Left colon (tissue), 2 donors: ENCODE measurements at places on chromosomes 6 and 20.

GRCh38 chr20:63945031-63945658 lies 11.1 kb downstream of the UCKL1 start:
- DNase-seq: no peak

GRCh38 chr20:51660672-51661608 lies 107.2 kb downstream of the ATP9A start:
- no peak for DNase-seq

- DNase-seq: no peak
Observed at GRCh38 chr6:131400779-131401496, 172.1 kb upstream of the ARG1 start.

- DNase-seq: no peak
Observed at GRCh38 chr20:9550283-9550682, 35.9 kb downstream of the LAMP5 start.

- peak; percentile 86 for DNase-seq
Observed at GRCh38 chr6:43274916-43275597, 23.0 kb upstream of the SLC22A7 start.

GRCh38 chr6:96704713-96705112 lies 132.6 kb downstream of the GPR63 start:
- no peak for DNase-seq

- no peak for DNase-seq
Observed at GRCh38 chr6:147759536-147759935, 251.0 kb downstream of the SAMD5 start.

DNA sequence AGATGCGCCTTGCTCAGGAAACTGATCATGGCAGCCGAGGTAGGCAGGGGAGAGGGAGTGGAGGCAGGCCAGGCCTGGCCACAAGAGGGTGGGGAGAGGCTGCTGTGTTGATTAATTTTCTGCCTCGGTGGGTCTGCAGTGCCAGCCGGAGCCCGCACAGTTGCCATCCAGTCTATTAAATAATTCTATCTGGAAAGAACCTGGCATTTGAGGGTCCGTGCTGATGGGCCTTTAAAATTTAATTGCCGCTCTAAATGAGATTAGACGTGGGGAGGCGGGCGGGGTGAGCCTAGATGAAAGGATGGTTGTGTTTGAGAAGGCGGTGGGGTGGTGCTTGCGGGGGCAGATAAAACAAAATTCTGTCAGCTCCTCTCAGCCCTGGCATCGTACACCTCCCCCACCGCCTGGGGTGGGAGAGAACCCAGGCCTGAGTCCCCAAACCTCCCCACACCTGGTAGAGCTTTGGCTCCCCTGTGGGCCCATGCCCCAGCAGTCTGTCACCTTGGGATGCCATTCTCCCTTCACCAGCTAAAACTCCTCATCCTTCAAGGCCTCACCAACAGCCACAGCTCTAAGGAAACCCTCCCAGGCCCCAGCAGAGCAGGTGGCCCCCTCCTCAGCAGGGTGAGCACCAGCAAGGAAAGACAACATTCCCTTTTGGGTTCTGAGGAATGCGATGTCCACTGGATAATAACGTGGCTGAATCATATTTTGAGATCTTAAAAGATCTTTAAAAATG lies 167.3 kb downstream of the GRM4 start:
- peak; percentile 19 for DNase-seq

DNA sequence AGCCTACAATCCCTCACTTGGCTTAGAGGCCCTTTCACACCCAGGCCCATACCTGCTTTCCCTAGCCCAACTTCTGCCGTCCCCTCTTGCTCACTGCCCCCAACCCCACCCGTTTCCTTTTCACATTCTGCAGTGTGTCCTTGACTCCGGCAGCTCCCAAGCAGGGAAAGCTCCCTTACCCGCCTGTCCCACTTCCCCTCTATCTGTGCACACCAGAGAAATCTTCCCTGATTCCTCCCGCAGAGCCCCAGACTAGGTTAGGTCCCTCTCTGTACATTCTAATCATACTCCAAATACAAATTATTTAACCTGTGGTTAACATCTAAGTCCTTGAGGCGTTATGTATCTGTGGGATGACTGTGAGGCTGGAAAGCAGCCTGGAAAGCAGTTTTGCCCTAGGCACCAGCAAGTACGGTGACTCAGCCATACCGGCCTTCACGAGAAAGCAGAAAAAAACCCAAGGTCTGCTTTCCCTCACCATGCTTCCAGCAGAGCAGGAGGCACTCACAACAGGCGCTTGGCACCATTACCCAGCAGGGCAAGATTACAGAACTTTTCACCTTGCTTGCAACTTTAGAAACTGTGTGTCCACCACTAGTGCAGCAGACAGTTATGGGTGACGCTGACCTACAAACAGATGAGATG lies 22.3 kb downstream of the ELOVL5 start:
- peak; percentile 63 for DNase-seq

- DNase-seq: no peak
Observed at GRCh38 chr6:140140891-140141290, 766.4 kb upstream of the CITED2 start.

DNA sequence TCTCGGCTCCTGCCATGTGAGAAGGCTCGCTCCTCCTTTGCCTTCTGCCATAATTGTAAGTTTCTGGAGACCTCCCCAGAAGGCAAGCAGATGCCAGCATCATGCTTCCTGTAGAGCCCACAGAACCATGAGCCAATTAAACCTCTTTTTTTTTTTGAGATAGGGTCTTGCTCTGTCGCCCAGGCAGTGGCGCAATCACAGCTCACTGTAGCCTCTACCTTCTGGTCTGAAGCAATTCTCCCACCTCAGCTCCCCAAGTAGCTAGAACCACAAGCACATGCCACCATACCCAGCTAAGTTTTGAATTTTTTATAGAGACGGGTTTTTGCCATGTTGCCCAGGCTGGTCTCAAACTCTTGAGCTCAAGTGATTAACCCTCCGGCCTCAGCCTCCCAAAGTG lies 28.6 kb downstream of the RING1 start:
- no peak for DNase-seq

- no peak for DNase-seq
Observed at GRCh38 chr20:52438326-52438963, 246.9 kb upstream of the ZFP64 start.

DNA sequence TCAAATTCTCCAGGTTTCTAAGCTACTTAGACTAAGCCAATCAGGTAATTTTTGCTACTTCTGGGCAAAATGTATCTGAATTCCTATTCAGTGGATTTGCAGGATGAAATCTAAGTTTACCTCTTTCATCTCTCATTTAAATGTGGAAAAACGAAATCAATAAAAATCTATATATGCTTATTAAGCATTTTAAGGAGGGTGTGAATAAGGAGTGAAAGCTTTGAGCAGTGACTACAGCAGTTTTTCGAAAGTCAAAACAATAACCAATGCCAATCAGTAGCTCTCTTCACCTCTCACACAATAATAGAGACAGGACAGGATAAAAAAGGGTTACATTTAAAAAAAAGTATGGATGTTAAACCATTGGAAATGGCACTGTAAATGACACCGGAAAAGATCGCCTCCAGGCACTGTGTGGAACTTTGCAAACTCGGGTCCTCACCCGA lies 476 bp upstream of the BCKDHB start:
- DNase-seq: no peak

DNA sequence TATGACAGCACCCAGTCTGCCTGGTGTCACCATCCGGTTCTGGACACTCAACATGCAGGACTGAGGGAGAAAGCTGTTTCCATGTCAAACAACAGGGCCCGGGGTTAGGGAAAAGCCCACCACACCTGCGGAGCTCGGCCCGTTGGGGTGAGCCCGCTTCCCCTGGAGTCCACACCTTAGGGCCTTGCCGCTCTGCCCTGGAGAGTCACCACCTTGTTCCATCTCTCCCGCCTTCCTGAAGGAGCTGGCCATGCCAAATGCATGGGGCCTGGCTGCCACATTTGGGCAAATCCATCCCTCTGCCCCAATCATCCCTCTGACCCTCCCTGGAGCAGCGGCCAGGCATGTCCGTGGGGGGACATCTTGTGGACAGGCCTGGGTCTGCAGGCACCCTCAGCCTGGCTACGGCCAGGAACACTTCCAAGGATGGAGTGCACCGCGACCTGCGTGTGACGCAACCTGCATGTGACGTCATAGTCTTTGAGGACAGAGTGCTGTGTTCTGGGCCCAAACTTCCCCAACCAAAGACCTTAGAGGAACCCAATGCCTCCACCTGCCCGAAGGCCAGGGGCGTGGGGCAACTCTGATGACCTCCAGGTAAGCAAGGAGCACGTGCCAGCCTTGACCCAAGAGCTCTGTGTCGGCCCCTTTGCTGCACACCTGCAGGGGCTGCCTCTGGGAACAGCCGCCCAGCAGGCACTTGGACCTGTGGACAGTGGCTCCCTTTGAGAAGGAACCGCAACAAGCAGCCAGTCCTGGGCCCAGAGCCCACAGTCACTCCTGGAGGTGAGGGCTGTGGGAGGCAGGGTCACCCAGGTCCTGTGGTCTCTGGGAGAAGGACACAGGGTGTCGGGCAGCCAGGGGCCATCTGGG lies 1.7 kb downstream of the CABLES2 start:
- DNase-seq: no peak

- no peak for DNase-seq
Observed at GRCh38 chr20:14948416-14948815, 611.0 kb upstream of the FLRT3 start.

DNA sequence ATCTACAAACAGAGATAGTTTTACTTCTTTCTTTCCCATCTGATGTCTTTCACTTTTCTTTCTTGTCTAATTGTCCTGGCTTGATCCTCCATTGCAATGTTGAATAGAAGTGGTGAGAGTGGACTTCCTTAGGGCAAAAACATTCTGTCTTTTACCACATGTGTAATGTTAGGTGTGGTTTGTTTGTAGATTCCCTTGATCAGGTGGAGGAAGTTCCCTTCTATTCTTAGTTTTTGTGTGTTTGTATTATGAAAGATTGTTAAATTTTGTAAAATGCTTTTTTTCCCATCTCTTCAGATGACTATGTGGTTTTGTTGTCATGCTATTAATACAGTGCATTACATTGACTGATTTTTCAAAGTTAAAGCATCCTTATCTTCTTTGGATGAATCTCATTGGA lies 41.6 kb upstream of the DUSP22 start:
- DNase-seq: no peak

GRCh38 chr6:114619621-114620200 lies 276.9 kb upstream of the HS3ST5 start:
- DNase-seq: no peak

GRCh38 chr6:139590206-139590605 lies 215.8 kb upstream of the CITED2 start:
- DNase-seq: no peak

- no peak for DNase-seq
Observed at GRCh38 chr6:160082627-160083026, 39.0 kb upstream of the SLC22A1 start.

DNA sequence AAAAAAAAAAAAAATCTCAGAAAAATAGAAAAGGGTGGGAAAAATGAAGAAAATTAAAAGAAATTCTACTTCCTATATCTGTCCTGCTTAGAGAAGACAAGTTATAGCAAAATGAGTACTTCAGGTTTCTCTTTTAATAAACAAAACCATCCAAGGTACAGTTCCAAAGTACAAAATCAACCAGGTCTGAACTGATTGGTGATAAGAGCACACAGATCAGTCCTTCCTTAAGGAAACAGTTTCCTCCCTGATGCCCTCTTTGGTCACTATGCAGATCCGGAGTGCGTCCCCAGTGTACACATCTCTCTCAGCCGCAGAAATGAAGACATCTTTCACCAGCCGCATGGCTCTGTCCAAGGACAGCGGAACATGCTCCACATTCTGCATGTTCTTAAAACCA lies 18.1 kb downstream of the PSMB1 start:
- no peak for DNase-seq

DNA sequence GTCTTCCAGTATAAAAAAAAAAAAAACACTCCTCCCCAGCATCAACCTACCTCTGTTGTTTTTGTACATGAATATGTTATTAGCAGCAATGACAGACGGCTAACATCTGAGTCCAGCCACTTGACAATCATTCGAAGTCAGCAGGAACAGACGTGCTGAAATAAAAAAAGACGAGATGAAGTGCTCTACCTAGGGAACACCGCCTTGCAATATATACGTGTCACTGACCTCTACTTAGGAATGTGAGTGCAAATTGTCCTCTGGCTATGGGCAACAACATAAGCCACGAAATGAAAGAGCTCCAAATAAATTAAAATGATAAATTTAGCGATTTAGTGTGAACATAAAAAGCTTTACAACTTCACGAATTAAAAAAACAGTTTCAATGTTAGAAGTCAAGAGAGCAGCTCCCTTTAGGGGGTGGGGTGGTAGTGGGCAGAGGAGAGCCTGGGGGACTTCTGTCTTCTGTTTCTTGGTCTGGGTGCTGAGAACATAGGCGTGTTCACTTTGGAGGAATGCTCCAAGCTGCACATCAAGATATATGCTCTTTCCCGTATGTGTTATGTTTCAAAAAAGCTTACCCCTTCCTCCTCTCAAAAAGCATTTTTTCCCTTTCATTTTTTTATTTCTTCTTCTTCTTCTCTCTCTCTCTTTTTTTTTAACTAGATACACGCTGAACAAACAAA lies 23.3 kb downstream of the EDN1 start:
- no peak for DNase-seq

DNA sequence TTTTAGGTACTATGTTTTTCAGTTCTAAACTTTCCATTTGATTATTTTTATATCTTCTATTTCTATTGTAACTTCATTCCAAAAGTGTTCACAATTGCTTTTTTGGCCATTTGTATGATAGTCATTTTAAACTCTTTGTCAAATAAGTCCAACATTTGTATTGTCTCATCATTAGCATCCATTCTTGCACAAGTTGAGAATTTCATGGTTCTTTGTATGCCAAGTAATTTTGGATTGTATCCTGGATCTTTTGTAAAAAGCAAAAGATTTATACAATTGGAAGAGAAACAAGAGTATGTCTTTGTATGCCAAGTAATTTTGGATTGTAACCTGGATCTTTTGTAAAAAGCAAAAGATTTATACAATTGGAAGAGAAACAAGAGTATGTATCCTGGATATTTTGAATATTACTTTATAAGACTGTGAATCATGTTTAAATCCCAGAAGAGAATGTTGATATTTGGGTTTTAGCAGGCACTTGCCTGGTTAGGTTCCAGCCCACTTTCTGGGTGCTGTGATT lies 36.9 kb upstream of the NT5E start:
- DNase-seq: no peak

DNA sequence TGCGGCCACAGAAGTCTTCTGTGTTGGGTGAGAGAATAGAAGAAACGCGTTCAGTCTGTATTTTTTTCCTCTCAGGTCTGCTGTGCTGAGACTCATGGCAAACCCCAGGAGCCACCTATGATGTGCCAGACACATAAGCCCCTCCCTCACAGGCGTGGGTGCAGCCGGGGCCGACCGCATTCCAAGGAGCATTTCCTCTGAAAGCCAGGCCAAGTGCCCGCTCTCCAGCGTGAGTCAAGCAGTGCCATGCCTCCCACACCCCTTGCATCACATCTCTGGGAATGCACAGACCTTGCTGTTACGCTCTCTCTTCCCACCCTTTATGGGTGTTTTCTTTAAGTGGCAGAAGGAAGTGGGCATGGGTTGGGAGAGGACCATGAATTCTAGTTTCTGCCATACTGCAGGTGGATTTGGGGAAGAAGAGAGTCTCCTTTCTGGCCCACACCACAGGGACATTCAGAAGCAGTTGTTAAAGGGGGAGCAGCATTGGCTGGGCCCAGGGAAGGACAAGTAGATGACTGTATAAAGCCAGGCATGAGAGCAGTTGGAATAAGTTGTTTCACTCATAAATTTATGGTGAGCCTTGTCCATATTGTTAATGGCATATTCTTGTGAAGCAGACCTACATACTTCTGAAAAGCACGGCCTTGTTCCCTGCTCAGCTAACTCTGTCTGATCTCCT lies 37.1 kb upstream of the TFAP2A start:
- DNase-seq: no peak
